ENCODE measurements at places on chromosomes 2 and 18.

DNA sequence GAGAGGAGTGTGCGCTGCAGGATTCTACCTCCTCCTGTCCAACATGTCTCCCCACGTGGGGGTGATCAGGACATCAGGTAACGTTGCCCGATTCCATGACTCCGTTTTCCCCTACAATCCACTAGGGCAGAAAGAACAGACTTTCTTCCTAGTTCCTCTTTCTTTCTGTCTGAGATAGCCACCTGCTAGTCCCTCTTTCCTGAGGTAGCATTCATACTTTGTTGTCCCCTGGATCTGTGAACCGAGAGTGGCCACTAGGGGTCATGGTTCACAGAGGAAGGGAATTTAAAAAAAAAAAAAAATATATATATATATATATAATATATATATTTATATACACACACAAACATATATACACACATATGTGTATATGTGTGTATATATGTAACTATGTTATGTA is 210.0 kb upstream of the ZNF521 start:
- DNase-seq, result no peak

DNA sequence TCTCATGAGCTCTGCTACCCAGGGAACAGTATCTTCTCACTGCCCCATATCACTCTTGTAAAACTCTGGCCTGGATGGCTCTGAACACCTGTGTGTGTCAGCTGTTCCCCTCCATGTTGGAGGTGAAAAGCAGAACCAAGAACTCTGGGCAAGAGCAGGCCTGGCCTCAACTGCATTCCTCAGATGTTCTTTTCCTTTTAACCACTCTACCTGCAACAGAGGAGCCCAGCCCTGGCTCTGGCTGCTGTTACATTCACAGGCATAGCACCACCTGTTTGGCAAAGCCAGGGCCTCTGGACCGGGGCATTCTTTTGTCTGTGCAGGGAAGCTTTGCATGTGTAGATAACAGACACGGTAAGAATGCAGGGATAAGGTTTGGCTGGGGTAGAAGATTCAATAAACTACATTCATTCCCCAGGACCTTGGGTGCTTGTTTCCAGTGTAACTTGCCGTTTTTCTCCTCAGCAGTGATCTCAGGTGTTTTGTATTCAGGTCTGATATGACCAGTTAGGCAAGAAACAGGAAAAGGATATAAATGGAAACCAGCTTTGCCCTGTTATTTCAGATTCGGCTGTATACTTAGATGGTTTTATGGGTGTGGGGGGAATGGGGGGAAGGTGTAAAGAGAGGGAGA is 95.1 kb downstream of the SPTBN1 start:
- no peak for DNase-seq

- DNase-seq, result no peak
These were observed 203.5 kb upstream of the TMEFF2 start for GRCh38 chr2:192398236-192398635.

- no peak for DNase-seq
These were observed 121.0 kb upstream of the NOL4 start for GRCh38 chr18:34345738-34346137.

GRCh38 chr2:10046931-10047330 is 3.6 kb downstream of the KLF11 start:
- no peak for DNase-seq
